ENCODE measurements at places on chromosomes 2 and 18.

DNA sequence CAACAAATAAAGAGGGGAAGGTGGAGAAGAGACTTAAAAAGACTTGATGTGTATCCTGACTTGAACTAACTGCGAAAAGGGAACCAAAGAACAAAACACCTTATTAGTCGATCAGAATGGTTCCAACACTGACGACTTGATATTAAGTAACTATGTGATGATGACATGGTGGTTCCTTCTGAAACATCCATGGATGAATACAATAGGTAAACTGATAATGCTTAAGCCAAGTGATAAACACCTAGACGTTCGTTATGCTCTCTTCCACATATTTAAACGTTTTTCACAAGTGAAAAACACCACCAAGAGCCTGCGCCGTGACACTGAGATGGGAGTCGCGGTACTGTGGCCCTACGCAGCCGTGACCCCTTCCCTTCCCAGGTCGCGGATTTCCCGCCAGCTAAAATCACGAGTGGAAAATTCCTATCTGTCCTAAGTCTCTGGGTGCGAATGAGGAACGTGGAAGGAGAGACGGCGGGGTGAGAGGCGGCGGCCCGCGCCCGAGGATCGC lies 797 bp downstream of the TTC32 start:
- DNase-seq = no peak

DNA sequence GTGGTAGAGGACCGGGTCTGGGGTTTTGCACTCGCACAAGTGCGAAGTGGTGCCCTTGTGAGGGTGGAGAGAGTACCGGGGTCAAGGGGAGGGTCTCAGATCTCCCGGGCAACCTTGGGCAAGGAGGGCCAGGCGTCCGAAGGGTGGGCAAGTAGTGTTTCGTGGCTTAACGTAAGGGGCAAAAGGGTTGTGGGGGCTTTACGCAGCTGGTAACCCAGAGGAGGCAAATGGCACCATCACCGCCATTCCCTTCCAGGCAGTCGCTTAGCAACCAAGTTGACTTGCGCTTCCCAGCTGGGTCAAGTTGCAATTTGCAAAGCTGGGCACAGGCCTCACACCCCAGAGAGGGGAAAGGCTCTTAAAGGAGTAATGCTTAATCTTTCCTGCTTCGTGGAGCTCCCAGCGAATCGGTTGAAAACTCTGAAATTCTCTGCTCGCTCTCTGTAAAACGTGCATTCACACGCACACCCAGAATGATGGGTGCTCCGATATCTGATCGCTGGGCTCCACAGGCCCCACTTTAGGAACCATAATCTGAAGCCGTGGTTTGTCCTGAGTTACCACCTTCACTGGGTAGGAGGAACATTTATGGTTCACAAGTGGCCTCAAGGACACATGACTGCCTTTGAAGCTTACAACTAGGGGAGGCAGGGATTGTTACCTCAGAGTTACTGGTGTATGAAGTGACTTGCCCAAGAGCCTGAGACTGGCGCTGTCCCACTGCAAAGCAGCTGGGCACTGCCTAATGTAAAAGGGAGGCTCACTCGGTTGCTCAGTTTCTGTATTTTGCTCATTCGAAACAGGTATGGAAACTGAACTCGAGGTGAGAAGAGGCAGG lies 127.9 kb downstream of the UXS1 start:
- no peak for DNase-seq

GRCh38 chr2:143909577-143910353 lies 610.2 kb downstream of the ZEB2 start:
- DNase-seq = no peak

GRCh38 chr18:62744076-62744968 lies 29.0 kb downstream of the PHLPP1 start:
- DNase-seq = no peak

DNA sequence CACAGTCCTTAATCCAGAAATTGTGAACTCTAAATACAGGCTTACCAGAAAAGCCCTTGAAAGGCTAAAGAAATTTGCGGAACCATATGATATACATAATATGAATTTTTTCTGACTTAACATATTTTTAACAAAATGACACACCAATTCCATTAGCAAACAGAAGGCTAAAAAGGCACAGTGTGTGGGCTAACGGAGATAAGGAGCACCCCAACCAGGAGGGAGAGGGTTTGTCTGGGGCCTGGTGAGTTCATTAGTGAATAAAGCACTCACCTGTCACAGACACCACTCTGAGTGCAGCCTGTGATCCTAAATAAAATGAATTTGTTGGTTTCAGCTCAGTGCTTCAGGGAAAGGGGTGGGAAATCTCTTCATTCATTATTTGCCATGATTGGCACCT lies 2.7 kb upstream of the FECH start:
- no peak for DNase-seq
